ENCODE measurements at places on chromosomes 11 and 22.
A peak's percentile ranks its signal among the peaks of the same experiment; 100 is the strongest.

DNA sequence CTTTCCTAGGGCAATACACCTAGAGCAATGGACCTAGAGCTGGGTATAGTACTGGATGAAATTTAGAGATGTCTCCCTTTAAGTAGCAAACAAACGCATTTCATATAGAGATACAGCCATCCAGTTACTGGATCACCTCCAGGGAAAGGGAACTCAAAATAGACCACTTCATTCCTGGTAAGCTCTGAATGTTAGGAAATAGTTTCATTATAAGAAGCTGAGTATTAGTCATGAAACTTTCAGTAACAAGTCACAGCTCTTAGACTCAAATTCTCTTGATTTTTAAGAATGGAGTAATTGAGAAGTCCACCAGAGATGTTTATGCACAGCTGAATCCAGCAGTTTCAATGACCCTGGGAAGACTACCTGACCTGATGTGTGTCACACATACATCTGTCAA is 221.9 kb downstream of the FAM76B start:
- DNase-seq = no peak

DNA sequence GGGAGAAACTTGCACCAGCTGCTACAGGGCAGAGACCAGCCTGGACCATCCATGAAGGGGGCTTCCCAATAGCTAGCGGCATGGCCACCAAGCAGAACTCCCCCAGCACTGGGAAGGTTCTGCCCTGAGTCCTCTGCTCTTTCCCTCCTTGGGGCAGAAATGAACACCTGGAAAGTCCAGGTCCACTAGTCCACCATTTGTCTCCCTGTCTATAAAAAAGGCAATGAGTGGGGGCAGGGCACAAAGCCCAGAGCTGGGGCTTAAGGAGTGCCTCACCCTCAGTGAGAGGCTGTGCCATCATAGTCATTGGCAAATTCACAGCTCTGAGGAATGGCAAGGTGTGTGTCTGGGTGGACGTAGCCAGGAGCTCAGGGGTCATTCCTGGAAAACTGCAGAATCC is 420.3 kb downstream of the SOX6 start:
- no peak for DNase-seq

DNA sequence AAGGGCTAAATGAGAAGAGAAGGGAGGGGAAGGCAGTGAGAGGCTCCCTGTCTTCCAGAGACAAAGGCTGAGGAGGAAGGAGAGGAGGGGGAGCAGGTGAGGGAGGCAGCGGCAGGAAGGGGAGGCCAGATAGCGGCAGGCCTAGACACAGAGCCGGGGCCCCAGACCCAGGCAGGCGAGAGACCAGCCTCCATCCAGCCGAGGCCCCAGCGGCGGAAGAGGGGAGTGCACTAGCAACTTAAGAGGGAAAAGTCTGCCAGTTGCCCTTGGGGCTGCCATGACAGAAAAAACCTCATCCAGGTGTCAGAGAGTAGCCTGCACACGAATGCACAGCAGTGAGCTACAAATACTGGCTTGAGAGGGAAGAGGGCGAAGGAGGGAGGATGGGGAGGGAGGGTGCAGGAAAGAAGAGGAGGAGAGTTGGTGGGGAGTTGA is 46.7 kb downstream of the IGLL1 start:
- DNase-seq = peak; percentile 59

DNA sequence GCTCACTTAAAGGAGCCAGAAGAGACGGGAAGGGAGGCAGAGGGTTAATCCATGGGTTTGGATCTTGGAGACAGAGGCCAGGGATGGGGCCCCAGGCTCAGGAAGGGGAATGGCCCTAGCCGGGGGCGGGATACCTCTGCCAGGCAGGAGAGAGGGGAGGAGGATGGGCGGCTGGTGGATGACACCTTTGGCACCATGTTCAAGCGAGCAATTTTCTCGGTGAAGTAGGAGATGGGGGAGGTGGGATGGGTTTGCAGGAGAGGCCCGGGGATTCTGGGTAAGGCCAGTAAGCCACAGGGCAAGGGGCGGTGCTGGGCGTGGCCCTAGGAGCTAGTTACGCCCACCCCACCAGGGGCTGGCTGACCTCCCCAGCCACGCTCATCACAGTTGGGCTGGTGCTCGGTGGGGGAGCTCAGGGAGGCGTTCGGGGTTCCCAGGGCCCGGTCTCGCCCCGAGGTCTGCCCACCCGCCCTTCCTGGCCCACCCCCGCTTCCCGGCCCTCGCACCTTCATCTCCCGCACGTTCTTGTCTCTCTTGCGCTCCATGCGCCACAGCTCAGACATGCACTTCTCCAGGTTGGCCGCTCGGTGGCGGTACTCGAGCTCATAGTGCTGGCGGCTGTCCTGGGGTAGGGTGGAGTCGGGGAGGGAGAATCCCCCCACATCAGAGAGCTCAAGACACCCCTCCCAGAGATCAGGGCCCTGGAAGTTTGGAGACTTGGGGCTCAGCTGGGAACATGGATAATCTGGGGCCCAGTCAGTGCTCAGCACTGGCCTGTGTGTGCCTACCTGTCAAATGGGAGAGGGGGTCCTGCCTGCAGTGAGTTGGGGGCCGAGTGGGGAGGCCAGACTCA is 12.7 kb downstream of the BAIAP2L2 start:
- DNase-seq = no peak

DNA sequence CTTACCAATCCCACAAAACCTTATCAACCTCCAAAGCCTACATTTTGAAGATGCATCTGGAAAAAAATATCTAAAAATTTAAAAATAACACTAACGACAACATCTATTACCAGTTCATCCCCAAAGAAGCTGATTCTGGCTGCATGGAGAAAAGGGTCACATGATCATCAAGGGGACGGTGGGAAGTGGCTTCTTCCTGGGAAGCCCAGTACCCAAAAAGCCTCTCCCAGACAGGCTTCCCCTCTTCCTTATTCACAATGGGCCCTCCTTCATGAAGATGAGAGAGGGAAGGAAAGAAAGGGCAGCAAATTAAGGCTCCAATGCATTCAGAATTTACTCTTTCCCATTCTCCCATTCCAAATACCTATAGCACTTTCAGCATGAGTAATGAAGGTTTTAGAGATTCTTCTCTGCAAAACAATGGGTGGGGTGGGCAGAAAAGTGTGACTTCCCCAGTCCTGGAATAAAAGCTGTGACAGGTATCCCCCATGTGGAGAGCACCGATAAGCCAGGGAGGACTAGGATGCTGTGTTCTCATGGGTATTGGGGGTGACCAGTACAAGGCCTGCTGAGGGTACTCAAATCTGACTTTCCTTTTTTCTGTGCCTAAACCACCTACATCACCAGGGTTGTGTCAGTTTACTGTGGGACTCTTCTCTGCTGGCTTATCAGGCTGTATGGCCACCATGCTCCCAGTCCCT is 88.2 kb downstream of the SIK3 start:
- no peak for DNase-seq

DNA sequence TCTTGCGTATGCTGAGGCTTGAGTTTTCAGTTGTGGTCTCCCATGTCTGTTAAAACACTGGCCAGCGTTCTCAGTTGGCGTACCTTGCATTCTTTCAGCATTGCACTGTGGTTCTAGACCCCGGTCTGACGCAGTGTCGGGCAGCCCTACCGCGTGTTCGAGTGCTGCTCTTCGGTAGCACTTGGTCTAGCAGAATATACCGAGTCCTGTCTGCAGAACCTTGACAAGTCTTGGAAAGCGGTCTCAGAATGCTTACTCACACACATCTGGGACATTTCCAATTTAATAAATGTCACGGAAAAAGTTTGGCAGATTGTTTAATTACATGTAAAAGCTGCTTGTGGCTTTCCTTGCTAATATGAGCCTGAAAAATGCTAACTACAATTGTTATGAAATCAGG is 32.6 kb downstream of the PPFIA1 start:
- DNase-seq = no peak

GRCh38 chr11:58658623-58659022 is 36.2 kb downstream of the CNTF start:
- no peak for DNase-seq

DNA sequence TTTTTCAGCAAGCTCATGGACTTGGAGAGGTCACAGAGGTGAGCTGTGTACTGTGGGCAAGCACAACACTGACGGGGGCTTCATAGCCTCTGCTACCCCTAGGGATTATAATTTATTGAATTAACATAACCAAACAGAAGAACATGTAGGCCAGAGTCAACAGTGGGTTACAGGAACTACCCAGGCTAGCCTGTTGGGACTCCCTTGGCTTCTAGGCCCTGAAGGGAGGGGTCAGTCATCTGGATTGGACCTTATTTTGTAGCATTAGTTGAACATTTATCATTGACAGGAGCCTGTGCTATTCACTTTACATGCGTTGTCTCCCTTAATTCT is 56.9 kb downstream of the KREMEN1 start:
- no peak for DNase-seq

GRCh38 chr11:33383920-33384209 is 126.7 kb downstream of the HIPK3 start:
- DNase-seq = no peak

DNA sequence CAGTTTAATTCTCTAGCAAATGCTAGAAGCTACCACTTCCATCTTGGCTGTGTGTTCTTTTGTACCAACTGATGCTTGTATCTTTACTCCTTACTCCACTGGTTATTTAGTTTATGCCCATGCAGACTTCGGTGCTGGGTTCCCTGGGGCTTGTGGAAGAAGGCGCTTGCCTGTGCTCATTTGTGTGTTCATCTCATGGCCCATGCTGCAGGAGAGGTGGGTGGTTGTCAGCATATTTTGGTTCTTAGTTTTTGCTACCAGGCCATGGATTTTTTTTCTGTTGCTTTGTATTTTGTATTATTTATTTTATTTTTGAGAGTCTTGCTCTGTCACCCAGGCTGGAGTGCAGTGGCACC is 22.4 kb downstream of the MICAL2 start:
- no peak for DNase-seq

DNA sequence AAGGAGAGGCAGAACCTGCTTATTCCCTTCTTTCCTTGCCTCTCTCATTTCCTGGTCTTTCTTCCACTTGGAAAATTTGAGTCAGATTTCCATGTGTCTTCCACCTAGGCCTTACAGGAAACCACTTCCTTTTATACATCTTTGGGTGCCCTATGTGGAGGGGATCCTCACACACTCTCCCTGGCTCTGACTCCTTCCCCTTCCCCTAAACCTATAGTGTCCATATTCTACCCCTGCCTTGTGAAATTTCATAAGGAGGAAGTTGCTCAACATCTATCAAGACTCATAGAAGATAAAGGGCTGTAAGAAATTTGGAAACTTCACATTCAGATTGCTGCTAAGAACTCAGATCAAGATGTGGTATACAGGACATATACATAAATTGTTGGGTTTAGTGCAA is 20.4 kb downstream of the TUG1 start:
- no peak for DNase-seq

GRCh38 chr11:85589373-85589772 is 37.8 kb downstream of the DLG2 start:
- no peak for DNase-seq

DNA sequence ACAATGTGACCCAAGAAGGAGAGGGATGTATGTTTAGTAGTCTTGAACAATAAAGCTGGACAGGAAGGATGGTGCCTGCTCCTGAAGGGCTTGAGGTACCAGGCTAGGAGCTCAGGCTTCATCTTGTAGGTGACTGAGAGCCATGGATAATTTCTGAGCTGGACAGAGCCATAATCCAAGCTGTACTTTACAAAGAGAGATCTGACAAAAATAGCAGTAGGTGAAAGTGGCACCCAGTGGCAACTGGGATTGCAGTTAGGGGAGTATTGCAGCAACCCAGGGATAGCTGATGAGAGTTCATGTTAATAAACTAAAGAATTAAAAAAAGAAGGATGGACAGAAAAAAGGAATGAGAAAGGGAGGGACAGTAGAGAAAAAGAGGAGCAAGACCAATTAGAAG is 7.4 kb downstream of the XRRA1 start:
- DNase-seq = no peak

- DNase-seq = no peak
Measured at GRCh38 chr11:9708544-9708943, 44.7 kb downstream of the SWAP70 start.

DNA sequence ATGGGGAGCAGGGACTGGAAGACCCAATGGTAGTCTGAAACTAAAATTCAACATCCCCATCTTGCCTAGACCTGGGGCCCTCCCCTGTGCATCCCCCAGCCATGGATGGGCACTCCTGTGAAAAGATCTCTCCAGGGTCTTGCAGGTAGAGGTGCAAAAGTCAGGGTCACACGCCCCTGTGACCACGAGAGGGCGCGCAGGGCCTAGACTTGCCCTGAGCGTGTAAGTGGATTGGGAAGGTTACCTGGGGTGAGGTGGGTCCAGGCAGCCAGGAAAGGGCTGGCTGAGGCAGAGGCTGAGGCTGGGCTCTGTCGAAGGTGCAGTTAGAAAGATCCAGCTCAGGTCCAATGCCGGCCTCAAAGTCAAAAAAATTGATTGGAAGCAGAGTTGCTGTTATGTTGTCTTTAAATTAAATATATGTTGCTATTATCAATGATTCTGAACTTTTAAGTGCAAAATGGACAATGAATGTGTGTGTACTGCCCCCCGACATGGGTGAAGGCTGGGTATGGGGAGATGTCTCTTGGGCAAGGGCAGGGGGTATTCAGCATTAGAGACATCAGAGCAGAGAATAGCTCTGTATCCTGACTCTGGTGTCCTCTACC is 4.8 kb upstream of the POU2F3 start:
- DNase-seq = peak; percentile 66

GRCh38 chr11:10942620-10943019 is 84.8 kb upstream of the ZBED5 start:
- DNase-seq = no peak

DNA sequence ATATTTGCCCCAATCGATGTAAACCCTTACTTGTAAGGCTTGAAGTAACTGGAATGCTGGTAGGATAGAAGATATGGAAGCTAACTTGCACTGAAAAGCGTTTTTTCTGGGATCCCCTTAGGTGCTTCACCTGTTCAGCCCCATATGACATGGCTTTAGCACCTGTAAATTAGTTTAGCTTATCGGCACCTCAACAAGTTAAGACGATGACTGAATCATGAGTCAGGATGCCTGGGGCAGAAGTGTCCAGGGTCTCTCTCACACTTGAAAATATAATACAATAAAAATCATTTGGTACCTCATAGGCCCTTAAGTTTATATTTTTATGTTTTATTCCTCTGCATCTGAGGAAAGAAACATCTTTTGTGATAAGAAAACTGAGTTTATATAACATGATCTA is 409.2 kb upstream of the LRRC4C start:
- no peak for DNase-seq

DNA sequence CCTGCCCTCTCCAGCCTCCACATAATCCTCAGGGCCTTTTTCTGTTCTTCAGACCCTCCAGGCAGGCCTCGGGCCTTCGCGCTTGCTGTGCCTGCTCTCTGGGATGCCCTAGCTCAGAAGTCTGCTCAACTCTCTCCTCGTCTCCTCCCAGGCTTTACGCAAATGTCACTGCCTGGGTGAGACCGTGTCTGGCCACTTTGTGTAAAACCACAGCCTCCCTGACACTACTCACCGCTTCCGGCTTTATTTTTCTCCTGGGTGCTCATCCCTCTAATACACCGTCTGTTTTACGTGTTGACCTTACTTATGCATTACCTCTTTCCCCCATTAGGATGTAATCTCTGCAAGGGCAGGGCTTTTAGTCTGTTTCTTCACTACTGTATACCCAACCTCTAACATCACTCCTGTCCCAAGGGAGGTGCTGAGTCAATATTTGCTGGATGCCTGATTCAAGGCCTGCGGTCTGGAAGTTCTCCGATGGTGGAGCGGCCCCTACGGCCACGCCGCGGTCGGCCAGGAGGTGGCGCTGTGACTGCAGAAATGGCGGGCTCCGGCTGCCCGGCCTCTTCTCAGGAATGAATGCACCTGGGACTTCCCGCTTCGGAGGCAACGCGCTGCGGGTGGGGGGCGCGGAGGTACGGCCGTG is 58.2 kb upstream of the THY1 start:
- DNase-seq = peak; percentile 99

All from HepG2 (cell line).